Activated naive CD4-positive, alpha-beta T cell treated with anti-CD3 and anti-CD28 coated beads, Interleukin-2, amount 10 ng/mL, durations not matched to agents 7 days and 5 days (primary cell): ENCODE measurements at places on chromosomes 3 and 15.

DNA sequence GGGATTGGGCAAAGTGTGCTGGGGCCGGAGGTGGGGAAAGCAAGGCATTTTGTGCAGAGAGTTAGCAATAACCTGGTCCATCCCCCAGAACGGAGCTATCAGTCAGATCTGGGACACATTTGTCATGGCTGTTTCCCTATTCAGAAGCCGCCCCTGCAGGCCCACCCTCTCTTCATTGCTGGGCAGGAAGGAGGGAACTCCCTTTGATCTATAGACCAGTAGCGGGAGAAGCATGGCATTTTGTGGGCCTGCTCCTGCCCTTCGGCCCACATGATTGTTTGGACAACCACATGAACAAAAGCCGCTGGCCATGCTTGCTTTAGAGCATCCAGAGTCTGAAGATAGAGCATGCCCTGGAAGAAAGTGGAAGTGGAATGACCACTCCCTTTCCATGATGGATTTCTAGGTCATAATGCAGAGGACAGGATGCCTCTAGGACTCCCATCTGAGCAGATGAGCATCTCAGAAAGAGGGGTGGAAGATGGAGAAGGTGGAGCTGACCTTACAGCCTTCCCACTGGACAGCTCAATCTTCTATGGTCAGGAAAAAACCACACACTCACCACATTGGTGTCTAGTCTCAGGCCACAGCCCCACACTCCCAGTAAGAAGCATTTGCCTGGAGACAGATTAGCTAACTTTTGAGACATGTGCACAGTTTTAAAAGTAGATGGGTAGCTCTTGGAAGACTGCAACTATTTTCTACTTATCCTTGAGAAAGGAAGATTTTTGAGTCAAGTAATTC is 11.9 kb upstream of the LRTM1 start:
- no peaks in the 10 kb centered on the region for H3K4me1 ChIP-seq
- no peak for DNase-seq
- H3K27me3 ChIP-seq, result no peaks in the 10 kb centered on the region
- H3K36me3 ChIP-seq, result no peaks in the 10 kb centered on the region

GRCh38 chr3:165742351-165742750 is 94.9 kb downstream of the BCHE start:
- no peak for DNase-seq
- H3K4me3 ChIP-seq, result no peak overlapping the region
- H3K4me1 ChIP-seq, result no peaks in the 10 kb centered on the region
- no peaks in the 10 kb centered on the region for H3K36me3 ChIP-seq
- H3K27me3 ChIP-seq, result no peaks in the 10 kb centered on the region
- H3K27ac ChIP-seq, result no peak overlapping the region

GRCh38 chr3:113268311-113268710 is 57.0 kb downstream of the BOC start:
- no peaks in the 10 kb centered on the region for H3K36me3 ChIP-seq
- peaks cover 26% of the 10 kb centered on the region for H3K27me3 ChIP-seq
- no peak overlapping the region for H3K27ac ChIP-seq
- no peaks in the 10 kb centered on the region for H3K4me1 ChIP-seq
- no peak for DNase-seq

DNA sequence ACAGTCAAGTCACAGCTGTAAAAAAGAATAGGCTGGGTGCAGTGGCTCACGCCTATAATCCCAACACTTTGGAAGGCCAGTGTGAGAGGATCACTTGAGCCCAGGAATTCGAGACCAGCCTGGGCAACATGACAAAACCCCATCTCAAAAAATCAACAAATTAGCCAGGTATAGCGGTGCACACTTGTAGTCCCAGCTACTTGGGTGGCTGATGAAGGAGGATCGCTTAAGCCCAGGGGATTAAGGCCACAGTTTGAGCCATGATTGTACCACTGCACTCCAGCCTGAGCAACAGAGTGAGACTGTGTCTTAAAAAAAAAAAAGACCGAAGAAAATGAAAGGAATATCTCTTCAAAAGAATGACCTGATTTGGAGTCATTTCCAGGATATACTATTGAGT is 6.6 kb downstream of the HERC1 start:
- H3K4me3 ChIP-seq, result no peak overlapping the region
- no peaks in the 10 kb centered on the region for H3K27me3 ChIP-seq
- peaks cover 6% of the 10 kb centered on the region for H3K36me3 ChIP-seq

GRCh38 chr3:149871855-149872254 is 58.8 kb downstream of the RNF13 start:
- no peaks in the 10 kb centered on the region for H3K4me1 ChIP-seq
- H3K36me3 ChIP-seq, result peaks cover 27% of the 10 kb centered on the region
- no peak overlapping the region for H3K27ac ChIP-seq
- H3K4me3 ChIP-seq, result no peak overlapping the region

GRCh38 chr15:33600212-33600611 is 289.4 kb downstream of the RYR3 start:
- no peak for DNase-seq
- no peak overlapping the region for H3K4me3 ChIP-seq
- no peaks in the 10 kb centered on the region for H3K27me3 ChIP-seq
- no peak overlapping the region for H3K27ac ChIP-seq

DNA sequence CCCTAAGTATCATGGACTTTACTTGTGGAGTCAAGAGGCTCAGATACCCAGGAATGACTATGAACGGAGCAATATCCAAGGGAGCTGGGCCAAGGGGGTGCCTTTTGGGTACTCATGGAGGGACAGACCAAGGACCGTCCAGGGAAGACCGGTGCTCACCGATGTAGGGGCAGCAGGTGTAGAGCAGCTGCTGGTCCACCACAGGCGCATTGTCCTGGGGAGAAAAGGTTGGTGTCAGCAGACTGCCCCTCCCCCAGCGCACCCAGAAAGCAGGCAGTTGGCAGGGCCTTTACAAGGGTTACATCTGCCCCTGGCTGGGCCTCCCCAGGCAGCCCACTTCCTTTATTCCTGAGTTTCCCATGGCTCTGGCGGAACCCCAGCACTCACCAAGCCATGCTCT is 7.5 kb downstream of the CDAN1 start:
- H3K27ac ChIP-seq, result no peak overlapping the region
- no peak overlapping the region for H3K4me3 ChIP-seq
- peaks cover 2% of the 10 kb centered on the region for H3K4me1 ChIP-seq
- H3K27me3 ChIP-seq, result no peaks in the 10 kb centered on the region
- no peak for DNase-seq

- DNase-seq, result no peak
- no peaks in the 10 kb centered on the region for H3K27me3 ChIP-seq
- H3K4me1 ChIP-seq, result no peaks in the 10 kb centered on the region
- no peak overlapping the region for H3K4me3 ChIP-seq
Measured at GRCh38 chr3:12444582-12445471, 39.5 kb upstream of the TSEN2 start.
